Pericardium fibroblast (primary cell): ENCODE measurements at places on chromosomes 2 and 18. TPM values are rescaled to one million over a fixed set of nuclear protein-coding genes. Genes with fewer than 3 reads are reported as not detected.

CASP10 gene
- 4.0 and 6.2 TPM in 2 replicates for total RNA-seq

FASTKD1 gene
- total RNA-seq = 7.0 and 8.8 TPM in 2 replicates

IL36B gene
- not detected in 2 replicates for total RNA-seq

MPP4 gene
- 0.93 and 1.1 TPM in 2 replicates for total RNA-seq

SLC30A3 gene
- total RNA-seq = not detected in 2 replicates

PSTPIP2 gene
- 1.5 and 4.3 TPM in 2 replicates for total RNA-seq

NT5DC4 gene
- total RNA-seq = not detected in 2 replicates

PLCD4 gene
- total RNA-seq = 0.94 and 2.7 TPM in 2 replicates

NR4A2 gene
- 0.47 and 0.68 TPM in 2 replicates for total RNA-seq

EFEMP1 gene
- total RNA-seq = 897 and 2,350 TPM in 2 replicates

C18orf32 gene
- total RNA-seq = 19.0 and 38.2 TPM in 2 replicates

GREB1L gene
- total RNA-seq = 1.3 and 11.2 TPM in 2 replicates

SULT1C3 gene
- not detected in 2 replicates for total RNA-seq

DSG3 gene
- total RNA-seq = not detected in 2 replicates

REG3A gene
- not detected in 2 replicates for total RNA-seq

STARD6 gene
- not detected in 2 replicates for total RNA-seq

HAAO gene
- total RNA-seq = 0.70 TPM in 1 of 2 replicates, not detected in the other

CKAP2L gene
- total RNA-seq = 0.23 and 0.77 TPM in 2 replicates

CFAP210 gene
- not detected in 2 replicates for total RNA-seq

CYP26B1 gene
- total RNA-seq = 0.51 and 3.5 TPM in 2 replicates

NEU4 gene
- total RNA-seq = 0.09 TPM in 1 of 2 replicates, not detected in the other

REG3G gene
- total RNA-seq = not detected in 2 replicates

SERPINB13 gene
- not detected in 2 replicates for total RNA-seq

ANKRD30BL gene
- not detected in 2 replicates for total RNA-seq

AAK1 gene
- 22.9 and 30.3 TPM in 2 replicates for total RNA-seq

RNU2-63P gene
- total RNA-seq = 106 TPM in 1 of 2 replicates, not detected in the other

TMEM200C gene
- total RNA-seq = 1.2 TPM in 1 of 2 replicates, not detected in the other

TP53I3 gene
- total RNA-seq = 51.0 and 52.5 TPM in 2 replicates

FSIP2 gene
- under 0.01 TPM in 1 of 2 replicates, not detected in the other for total RNA-seq

ENOSF1 gene
- total RNA-seq = 19.7 and 21.7 TPM in 2 replicates

PRKAG3 gene
- total RNA-seq = not detected in 2 replicates

CTAGE1 gene
- total RNA-seq = under 0.01 TPM in 1 of 2 replicates, not detected in the other

EHBP1 gene
- 53.2 and 72.3 TPM in 2 replicates for total RNA-seq

DYNAP gene
- not detected in 2 replicates for total RNA-seq

COL6A3 gene
- 649 and 1,527 TPM in 2 replicates for total RNA-seq

CRYBA2 gene
- not detected in 2 replicates for total RNA-seq

C1QL2 gene
- total RNA-seq = not detected in 2 replicates

SLC9A4 gene
- total RNA-seq = not detected in 2 replicates

EGR4 gene
- not detected in 2 replicates for total RNA-seq

NBEAL1 gene
- total RNA-seq = 7.7 and 11.6 TPM in 2 replicates

IL18R1 gene
- total RNA-seq = 7.5 and 8.9 TPM in 2 replicates

ALKAL2 gene
- 0.09 and 1.3 TPM in 2 replicates for total RNA-seq

GAREM2 gene
- 2.8 and 4.7 TPM in 2 replicates for total RNA-seq

RELCH gene
- 19.2 and 39.9 TPM in 2 replicates for total RNA-seq

DIPK1C gene
- not detected in 2 replicates for total RNA-seq

SNTG2 gene
- not detected in 2 replicates for total RNA-seq

HOXD13 gene
- not detected in 2 replicates for total RNA-seq

CHN1 gene
- total RNA-seq = 27.5 and 46.6 TPM in 2 replicates

NTSR2 gene
- total RNA-seq = not detected in 2 replicates
